NCI-H1105 (cell line): ENCODE measurements at places on chromosomes 11 and 22.

DNA sequence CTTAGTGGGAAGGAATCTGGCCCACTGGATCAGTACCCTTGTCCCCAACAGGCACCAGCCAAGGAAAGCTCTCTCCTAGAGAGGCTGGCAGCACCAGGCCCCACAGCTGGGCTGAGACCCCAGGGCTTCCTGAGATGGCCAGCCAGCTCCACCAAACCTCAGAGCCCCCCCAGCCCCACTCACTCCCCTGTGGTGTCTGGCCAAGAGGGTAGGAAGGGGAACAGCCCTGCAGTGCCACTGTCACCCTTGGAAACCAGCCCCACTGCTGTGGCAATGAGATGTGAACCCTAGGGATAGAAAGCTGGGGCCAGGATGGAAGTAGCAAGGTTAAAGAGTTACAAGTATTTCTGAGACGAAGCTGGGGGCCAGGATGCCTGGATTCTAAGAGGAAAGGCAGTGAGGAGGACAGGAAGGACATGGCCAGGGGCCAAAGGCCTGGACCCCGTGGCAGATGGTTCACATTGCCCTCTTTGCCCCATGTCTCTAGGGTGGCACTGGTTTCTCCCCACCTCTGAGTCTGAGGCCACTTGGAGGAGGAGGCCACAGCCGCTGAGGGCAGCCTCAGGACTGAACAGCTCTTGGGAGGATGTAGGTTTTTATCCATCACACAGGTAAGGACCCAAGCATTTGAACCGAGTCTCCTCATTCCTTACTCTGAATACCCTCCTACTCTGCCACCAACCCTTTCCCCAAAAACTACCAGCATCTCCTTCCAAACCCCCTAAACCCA lies 28.8 kb downstream of the NRXN2 start:
- DNase-seq, result no peak

DNA sequence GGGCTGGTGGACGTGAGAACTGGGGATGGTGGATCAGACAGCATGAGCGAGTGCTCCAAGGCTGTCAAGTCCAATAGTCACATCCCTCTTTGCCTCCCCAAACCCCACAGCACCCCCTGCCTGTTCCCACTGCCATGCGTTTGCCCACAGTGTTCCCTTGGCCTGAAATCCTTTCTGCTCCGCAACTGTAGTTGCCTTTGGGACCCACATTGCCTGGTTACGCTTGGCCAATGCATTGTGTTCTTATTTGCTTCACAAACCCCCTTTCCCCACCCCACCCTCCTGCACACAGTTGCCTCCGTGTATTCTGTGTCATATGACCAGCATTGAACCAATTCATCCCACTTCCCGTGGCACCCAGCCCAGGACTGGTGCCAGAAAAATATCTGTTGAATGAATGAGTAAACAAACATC lies 2.1 kb upstream of the KIAA0930 start:
- peak; percentile 88 for DNase-seq

- DNase-seq, result no peak
These were observed 23.1 kb downstream of the RPS6KA4 start for GRCh38 chr11:64382047-64382446.

DNA sequence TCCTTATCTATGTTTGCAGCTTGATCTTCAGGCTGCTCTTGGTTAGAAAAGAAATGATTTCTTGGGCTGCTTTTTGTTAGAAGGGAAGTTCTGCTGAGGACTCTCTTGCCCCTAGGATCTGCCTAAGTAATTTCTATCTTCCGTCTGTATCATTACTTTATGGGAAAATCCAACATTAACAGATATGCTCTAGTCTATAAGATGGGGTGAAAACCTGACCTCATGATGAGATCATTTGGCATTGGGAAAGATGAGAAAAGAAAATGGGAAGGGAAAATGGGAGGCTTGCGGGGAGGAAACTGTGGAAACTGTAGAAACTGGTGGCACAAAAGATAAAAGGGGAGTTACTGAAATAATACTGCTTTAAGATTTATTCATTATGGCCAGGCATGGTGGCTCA lies 63.6 kb downstream of the FDX1 start:
- DNase-seq, result no peak

DNA sequence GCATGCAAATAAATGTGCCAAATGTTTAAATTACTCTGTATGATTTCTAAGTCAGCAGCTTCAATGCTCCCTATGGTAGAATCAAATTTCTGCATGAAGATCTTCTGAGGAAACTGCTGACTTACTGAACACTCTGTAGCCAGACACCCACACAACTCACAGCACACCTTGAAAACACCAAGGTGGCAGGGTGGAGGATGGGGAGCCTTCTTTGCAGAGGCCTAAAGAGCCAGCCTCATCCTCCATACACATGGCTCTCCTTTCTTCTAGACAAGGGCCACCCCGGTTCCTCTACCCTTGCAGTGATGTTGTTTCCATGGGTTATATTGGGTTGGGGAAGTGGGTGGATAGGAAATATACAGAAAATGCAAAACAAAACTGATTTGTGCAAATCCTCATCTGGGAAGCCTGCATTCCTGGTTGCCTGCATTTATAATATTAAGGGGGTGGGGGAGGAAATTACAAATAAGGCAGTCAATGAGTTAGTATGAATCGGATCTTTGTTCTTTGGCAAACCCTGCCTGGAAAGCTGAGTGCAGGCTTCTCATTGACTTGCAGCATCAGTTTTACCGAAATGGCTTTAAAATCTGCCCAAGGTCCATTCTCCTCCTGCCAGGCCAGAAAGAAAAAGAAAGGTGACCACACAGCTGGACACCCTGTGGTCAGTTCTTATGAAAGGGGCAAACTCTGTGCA lies 15.8 kb upstream of the ETS1 start:
- no peak for DNase-seq

GRCh38 chr11:31664129-31664528 lies 147.0 kb downstream of the PAX6 start:
- no peak for DNase-seq

DNA sequence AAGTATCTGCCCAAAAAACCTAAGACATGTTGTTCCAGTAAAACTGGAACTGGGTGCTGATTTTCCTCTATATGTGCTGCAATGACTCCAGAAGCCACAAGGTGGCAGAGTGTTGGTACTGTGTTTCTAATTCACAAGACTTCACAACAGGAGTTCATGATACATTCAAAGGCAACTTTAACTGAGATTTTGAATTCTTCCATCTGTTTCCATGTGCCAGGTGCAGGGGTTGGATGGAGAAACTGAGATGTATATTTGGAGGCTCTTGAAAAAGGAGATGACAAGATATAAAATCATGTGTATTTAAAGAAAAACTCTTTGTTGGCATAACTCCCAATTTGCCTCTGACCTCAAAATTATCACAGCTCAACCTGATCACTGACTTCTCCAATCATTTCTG lies 1098.6 kb upstream of the CCDC90B start:
- no peak for DNase-seq

GRCh38 chr11:31847761-31848160 lies 36.6 kb upstream of the PAX6 start:
- no peak for DNase-seq

DNA sequence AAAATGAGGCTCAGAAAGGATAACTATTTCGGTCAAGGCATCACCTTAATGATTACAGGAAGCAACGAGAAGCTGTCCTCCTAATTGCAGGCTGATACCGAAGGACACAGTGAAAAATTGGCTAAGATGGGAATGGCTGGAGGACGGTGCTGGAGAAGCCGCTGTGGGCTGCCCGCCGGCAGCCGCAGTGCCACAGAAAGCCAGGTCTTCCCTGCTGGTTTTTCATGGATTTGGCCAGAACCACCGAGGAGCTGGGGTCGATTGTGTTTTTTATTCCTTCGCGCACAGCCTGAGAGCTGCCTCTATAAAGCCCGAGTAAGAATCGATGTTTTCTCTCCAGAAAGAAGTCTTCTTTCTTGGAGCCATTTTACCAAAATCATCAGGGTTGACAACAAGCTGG lies 1484.2 kb downstream of the BRD1 start:
- DNase-seq, result no peak

DNA sequence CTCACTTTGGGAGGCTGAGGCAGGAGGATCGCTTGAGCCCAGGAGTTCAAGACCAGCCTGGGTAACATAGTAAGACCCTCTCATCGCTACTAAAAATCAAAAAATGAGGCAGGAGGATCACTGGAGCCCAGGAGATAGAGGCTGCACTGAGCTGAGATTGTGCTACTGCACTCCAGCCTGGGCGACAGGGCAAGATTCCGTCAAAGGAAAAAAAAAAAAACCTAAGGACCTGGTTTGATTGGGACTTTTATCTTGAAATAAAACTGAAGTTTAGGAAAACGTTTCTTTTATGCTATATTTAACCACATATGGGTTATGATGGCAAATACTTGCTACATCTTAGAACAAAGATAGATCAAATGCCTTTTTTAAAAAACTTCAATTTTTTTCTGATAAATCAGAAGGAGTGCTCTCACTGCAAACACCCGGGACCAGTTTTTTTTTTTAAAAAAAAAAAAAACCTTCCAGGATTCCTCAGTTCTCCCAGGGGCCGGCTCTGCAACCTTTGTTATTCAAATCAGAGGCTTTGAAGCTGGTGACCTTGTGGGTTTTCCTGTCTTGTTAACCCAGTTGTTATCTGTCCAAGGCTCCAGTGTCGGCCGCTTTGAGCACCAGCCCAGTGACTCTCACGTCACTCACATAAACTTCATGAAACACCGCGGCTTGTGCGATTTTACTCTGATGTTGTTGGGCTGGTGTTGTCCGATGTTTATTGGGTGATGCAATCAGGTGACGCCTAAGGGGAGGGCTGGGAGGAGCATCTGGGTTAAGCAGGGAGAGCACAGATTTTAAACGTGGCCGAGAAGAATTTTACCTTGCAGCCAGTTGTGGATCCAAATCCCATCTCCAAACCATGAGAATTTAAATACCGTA lies 24.7 kb upstream of the SLC22A12 start:
- peak; percentile 80 for DNase-seq

- no peak for DNase-seq
These were observed 825 bp downstream of the FBXO3 start for GRCh38 chr11:33773404-33773986.

DNA sequence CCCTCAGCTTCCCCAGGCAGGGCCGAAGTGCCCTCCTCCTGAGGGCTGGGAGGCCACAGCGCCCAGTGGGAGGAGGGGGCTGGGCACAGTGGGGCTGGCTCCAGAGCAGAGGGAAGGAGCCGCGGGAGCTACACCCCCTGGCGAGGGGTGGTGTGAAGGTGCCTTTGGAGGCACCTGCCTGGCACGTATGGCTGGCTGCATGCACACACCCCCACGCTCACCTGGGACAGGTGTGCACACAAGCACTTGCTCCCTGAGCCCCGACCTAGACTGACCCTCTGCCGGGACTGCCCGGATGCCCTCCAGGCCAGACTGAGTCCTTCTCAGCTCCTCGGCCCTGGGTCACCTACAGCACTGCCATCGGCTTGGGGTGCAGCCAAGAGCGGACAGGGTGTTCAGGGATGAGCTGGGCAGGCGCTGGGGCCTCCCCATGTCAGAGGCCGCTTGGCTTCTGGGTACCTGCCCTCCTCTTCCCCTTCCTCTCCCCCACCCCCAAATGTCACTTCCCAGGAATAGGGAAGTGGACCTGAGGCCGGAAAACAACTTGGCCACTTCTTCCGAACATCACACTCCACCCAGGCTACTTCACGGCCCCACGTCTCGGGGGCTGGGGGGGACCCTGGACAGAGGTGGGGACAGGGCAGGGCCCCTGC lies 7.4 kb upstream of the PIM3 start:
- DNase-seq, result no peak

DNA sequence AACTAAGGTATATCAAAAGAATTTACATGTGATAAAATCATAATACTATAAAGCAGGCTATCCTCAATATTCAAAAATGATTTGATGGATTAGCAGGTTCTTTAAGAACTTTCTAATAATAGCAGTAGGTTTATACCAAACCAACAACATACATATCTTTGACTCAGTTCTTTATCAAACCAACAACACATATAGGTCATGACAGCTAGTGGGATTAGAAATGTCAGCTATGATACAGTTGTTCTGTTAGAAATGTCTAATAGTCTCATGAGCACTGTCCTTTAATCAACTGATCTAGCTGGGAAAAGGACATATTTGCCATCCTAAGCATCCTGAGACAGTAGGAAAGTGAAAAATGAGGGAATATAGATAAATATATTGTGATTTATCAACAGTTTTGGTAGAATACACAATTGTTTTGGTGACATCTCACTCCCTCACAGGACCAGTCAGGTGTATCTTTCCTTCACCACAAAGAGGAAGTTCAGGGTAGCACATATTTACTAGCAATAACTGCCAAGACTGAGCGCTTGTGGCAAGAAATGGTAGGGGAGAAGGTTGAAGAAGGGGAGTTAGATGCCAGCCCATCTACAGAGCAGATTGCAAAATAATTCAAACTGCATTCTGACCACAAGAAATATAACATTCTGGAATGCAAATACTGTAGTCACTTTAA lies 90.8 kb upstream of the APOA1 start:
- no peak for DNase-seq

DNA sequence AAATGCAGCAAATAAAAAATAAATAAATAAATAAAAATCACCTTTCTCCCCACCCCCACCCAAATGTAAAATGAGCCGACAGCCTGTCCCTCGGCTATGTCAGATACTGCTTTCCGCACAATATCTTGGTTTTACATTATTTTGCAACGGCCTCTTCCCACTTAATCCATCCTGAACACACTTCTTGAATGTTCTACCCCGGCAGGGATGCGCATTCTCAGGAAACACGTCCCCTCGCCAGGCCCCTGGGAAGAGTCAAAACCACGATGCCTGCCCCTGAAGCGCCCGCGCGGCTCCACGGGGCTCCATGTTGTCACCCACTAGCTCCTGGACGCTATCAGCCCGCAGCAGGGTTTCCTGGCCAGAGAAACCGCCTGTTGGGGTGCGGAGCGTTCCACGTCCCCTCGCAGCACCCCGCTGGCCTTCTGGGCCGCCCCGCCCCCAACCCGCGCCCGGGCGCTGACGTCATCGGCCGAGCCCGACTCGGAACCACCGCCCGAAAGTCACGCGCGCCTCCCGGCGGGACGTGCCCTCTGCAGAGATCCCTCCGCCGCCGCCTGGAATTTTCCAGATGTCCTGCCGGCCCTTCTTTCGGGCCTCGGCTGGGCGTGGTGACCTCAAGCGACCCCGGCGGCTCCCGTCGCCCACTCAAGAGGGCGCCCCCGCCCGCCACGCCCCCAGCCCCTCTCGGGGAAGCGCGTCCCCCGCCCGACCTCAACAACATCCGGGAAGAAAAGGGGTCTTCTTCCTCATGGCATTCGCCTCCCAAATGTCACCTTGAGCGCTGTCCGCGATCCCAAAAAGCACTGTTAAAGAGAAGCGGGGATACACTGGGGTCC lies 585 bp upstream of the NEAT1 start:
- peak; percentile 63 for DNase-seq

DNA sequence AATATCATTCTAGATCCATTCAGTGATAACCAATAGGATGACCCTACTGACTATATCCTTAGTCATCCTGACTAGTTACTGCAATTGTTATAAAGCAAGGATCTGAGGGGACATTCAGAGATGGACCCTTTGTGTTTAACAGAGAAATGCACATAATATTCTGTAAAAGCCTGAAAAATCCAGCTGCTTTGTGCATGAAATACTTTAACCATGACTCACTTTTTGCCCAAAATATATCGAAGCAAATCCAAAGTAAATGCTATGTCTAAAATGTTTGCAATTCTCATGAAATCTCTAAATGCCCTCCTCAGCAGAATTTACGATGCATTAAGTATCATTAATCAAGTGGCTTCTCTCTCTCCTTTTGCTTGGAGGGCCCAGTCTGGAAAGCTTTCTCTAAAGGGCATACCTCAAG lies 178.8 kb upstream of the MTMR2 start:
- no peak for DNase-seq
